ENCODE measurements at places on chromosomes 12 and 14. TPM values are rescaled to one million over a fixed set of nuclear protein-coding genes. Genes with fewer than 3 reads are reported as not detected.

Gene PLA2G1B
- not detected for total RNA-seq

Gene RTN1
- not detected for total RNA-seq

Gene KRT85
- not detected for total RNA-seq

Gene TAS2R7
- not detected for total RNA-seq

Gene DBX2
- not detected for total RNA-seq

Gene BTBD7
- total RNA-seq, result 7.6 TPM

Gene CLEC4C
- total RNA-seq, result not detected

Gene ZC2HC1C
- total RNA-seq, result 3.0 TPM

Gene SLC38A4
- total RNA-seq, result not detected

Gene MMP17
- total RNA-seq, result 12.2 TPM

Gene C14orf132
- 3.8 TPM for total RNA-seq

Gene TPI1
- total RNA-seq, result 1,427 TPM

Gene CSRP2
- total RNA-seq, result 20.9 TPM

Gene MAP1LC3B2
- total RNA-seq, result 1.3 TPM

Gene FBLN5
- total RNA-seq, result 2.2 TPM

Gene KCNMB4
- 0.13 TPM for total RNA-seq

Gene EPYC
- not detected for total RNA-seq

Gene DIO2
- total RNA-seq, result 10.7 TPM

Gene FGD6
- total RNA-seq, result 17.5 TPM

Gene KRT74
- total RNA-seq, result not detected

Gene CISTR
- total RNA-seq, result not detected

Gene MGP
- total RNA-seq, result not detected

Gene CFAP54
- 0.91 TPM for total RNA-seq

Measured in A549 treated with RU486 at 1 μM for 4 hours (cell line).